Astrocyte (in vitro differentiated cells and primary cell): ENCODE measurements at places on chromosomes 4 and X.
A peak's percentile ranks its signal among the peaks of the same experiment; 100 is the strongest.

DNA sequence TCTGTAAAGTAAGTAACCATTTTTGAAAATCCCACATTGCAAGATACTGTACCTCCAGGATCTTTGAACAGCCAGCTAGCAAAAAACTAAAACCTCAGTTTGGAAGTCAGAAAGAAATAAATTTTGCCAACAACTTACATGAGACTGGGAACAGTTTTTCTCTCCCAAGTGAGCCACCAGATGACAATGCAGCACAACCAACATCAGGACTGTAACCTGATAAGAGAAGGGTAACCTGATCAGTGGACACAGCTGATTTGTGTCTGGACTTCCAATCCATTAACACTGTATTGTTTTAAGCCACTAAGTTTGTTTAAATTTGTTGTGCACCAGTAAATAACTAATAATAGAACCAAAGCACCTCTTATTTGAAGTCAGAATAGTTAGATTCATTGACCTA, 923.3 kb downstream of the FAT4 start:
- DNase-seq: no peak

DNA sequence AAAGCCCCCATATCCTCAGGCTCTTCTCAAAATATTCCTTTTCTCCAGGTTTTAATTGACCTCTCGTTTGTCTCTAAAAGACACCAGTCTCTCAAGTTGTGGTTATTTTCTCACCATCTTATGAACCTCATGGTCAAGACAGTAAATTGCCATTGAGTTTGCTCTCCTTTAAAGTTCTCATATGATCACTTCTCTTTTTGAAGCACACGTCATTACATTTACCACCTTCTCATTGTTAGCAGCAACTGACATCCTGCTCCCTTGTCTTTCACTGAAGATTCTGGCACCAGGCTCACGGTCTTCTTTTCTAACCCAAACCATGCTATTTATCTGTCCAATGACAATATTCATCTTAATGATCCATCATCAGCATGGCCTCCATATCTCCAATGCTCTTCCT, 324.2 kb downstream of the TMA16 start:
- no peak for DNase-seq

- DNase-seq: peak; percentile 80
These were observed 21.4 kb upstream of the SEL1L3 start for GRCh38 chr4:25884031-25884782.

GRCh38 chr4:161252520-161253141, 911.2 kb downstream of the FSTL5 start:
- DNase-seq: no peak

DNA sequence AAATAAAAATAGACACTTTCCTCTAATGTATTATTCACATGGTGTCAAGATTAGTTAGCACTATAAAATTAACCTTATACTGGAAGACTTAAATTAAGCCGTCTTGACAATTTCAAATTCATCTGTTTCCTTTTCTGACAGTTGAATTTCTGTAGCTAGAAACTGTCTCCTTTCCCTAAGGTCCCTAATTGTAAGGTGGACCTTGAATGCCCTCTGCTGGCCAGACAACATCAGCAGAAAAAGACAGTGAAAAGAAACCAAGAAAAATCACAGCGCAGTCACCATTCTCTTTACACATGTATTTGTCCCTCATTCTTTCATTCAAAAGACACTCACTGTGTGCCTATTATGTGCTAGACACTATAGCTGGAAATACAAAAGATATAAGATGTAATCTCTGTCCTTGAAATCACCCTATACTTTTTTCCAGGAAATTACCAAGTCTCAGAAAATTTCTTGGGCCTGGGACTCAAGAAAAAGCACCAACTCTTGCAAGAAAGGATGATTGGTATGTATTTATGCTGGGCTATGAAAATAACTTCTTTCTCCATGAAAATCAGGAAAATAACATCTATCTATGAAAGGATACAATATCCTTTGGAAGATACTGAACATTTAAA, 32.7 kb upstream of the AMBN start:
- DNase-seq: peak; percentile 12

DNA sequence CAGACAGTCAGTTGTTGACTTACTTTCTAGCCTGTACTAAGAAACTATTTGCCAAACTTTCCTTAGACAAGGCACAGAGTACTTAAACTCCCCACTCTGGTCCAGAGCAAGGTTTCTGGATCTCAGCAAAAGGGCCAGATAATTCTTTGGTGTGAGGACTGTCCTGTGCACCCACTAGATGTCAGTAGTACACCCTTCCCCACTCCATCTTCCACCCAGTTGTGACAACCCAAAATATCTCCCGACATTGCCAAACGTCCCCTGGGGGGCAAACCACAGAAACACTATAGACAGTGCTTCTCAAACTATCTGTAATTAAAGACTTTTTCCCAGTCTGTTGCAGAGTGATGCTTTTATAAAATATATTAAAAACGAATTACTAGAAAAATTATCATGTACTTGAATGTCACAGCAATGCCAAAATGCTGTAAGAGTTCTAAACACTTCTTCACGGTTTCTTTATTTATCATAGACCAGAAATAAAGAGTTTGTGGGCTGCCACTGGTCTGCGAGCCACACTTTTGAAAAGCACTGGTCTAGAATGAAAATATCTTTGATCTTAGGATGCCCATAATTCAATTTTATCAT, 203.5 kb downstream of the PRDM5 start:
- DNase-seq: peak; percentile 22

GRCh38 chr4:152935143-152935542, 980 bp upstream of the FHDC1 start:
- DNase-seq: no peak

DNA sequence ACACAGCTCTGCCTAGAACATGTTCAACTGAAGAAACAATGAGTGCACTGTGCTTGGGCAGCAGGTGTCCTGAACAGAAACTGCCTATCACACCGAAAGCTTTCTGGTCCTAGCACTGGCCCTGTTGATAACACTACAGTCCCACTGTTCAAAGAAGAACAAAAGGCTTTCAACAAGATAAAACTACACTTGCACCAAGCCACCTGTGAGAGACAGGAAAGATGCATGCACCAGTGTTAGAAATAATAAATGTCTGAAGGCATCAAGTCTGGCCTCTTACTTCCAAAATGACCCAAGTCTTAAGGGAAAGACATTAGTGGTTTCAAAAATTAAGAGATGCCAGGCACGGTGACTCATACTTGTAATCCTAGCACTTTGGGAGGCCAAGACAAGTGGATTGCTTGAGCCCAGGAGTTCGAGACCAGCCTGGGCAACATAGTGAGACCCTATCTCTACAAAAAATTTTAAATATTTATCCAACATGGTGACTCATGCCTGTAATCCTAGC, 68.7 kb downstream of the APBB2 start:
- DNase-seq: peak; percentile 62

DNA sequence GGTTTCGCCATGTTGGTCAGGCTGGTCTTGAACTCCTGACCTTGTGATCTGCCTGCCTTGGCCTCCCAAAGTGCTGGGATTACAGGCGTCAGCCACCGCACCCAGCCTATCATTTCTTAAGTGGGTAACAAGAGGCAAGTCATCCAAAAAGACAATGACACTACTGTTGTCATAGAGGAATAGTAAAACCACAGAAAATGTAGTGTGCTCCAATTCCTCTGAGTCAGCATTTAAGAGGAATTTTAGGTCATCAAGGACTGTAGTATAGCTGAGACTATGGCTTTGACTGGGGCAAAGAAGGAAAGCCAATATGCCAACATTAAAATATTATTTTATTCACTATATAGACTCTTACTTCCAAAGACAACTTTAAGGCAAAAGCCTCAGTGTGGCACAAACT, 48.4 kb downstream of the ATP8A1 start:
- peak; percentile 0 for DNase-seq

GRCh38 chr4:7803992-7804755, 135.5 kb downstream of the AFAP1 start:
- peak; percentile 55 for DNase-seq

GRCh38 chr4:1249731-1250526, 999 bp upstream of the CTBP1 start:
- peak; percentile 61 for DNase-seq

GRCh38 chrX:41250867-41251266, 83.1 kb upstream of the DDX3X start:
- DNase-seq: no peak
